ENCODE measurements at places on chromosomes 7 and 10. TPM values are rescaled to one million over a fixed set of nuclear protein-coding genes. Genes with fewer than 3 reads are reported as not detected.

DNA sequence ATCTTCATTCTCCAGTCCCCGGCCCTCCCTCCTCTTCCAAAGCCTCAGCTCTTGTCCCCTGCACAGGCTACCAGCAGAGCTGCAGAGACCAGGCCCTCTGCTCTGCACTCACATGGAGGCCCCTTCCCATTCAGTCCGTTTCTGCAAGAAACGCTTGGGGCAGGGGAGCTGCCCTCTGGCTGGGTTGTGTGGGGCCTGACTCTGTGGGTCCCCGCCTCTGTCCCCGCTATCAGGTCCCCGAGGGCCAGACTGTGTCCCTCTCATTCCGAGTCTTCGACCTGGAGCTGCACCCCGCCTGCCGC, 1.5 kb downstream of the PCOLCE start:
- peak overlapping the region; percentile 72 for H3K4me3 ChIP-seq
- H3K4me1 ChIP-seq: peaks cover 5% of the 10 kb centered on the region
- no peak for DNase-seq
- peaks cover 6% of the 10 kb centered on the region for H3K36me3 ChIP-seq
- H3K27me3 ChIP-seq: no peaks in the 10 kb centered on the region
- H3K27ac ChIP-seq: no peak overlapping the region

- H3K27me3 ChIP-seq: peaks cover 55% of the 10 kb centered on the region
- no peak overlapping the region for H3K27ac ChIP-seq
- H3K4me3 ChIP-seq: no peak overlapping the region
- no peaks in the 10 kb centered on the region for H3K36me3 ChIP-seq
- peaks cover 3% of the 10 kb centered on the region for H3K4me1 ChIP-seq
Observed at GRCh38 chr7:48245751-48246472, 74.7 kb downstream of the ABCA13 start.

DNA sequence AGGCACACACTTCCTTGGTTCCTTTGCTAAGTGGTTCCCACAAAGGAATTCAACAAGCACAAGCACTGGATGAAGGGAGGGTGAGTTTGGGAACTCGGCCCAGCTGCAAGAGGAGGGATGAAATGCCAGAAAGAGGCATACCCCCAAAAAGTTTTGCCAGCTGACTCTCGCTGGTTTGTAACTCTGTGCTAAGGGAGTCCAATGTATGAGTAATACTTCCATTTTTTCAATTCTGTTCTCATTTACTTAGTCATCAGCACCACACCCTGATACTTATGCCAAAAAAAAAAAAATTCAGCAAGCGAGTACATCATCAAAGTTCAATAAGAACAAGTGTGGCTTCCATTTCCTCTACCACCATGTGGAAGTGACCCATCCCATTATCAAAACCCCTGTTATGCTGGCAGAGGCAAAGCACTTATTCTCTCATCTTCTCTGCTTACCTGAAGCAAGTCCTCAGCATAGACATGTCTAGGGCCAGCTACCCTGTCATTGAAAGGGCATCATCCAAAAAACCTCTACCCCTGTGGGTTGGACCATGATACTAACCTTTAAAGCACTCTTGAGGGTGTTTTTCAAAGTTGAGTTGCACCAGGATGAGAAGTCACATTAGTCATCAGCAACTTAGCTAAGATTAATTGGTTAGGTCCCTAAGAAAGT, 6.9 kb upstream of the HYCC1 start:
- DNase-seq: peak; percentile 79
- no peaks in the 10 kb centered on the region for H3K36me3 ChIP-seq
- peak overlapping the region; percentile 91 for H3K27ac ChIP-seq
- no peaks in the 10 kb centered on the region for H3K27me3 ChIP-seq

DNA sequence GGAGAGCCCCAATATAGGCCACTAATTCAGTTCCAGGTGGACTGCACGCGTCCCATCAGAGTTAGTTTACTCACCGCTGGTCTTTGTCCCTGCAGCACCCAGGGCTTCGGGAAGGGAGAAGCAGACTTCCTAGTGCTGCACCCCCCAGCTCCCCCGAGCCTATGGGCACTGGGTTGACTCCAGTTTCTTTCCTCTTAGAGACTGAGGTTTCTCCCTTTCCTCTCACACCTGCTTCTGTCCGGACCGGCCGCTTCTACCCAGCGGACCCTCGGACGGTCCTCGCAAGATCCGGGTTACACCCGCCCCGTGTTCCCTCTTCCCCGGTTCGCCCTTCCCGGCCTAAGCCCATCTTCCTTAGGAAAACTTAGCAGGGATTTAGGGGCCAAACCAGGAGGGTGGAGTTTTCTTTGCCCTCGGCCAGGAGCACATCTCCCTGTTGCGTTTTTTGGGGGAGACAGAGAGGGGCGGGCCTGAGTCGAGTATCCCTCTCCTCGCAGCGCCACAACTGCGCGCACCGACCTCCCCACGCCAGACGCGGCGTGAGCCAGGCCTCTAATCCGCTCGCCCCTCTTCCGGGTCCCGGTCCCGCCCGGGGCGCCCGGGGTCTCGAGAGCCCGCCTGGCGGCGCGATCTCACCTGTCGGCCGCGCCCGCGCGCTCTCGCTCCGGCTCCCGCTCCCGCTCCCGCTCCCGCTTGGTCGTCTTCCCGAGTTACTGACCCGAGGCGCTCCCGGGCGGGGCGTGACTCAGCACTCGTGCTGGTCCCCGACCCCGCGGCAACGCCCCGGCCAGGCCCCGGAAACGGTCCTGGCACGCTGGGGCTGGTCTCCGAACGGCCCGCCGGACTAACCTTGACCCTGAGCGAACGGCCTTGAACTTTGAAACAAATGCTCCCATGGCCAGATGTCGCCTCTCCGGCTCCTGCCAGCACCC, at the start of gene AIFM2:
TSS of gene AIFM2 (minus strand) at position 728 of the 932 bp plus-strand sequence. CDS start 8,741 bp downstream, outside the sequence.
- peak within 1 kb of the TSS; percentile 81 for H3K4me3 ChIP-seq
- peaks cover 26% of the 10 kb centered on the region for H3K4me1 ChIP-seq
- no peaks in the 10 kb centered on the region for H3K36me3 ChIP-seq

DNA sequence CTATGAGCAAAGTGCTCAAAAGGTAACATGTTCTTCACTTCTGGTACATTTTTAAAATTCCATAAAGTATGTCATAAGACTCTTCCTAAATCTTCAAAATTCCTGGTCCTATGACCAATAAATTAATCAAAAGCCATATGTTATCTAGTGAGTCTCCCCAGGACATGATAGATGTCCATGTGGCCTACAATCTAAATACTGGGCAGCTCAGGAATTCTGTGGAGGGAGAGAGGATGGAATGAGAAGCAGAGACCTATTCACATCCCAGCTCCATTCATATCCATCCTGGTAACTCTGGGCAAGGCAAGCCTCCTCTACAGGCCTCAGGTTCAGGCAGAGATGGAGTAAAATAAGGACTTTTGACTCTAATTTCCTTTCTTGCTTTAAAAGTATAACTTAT, 224.8 kb downstream of the MTERF1 start:
- no peak overlapping the region for H3K4me3 ChIP-seq
- H3K27me3 ChIP-seq: peaks cover 22% of the 10 kb centered on the region
- H3K36me3 ChIP-seq: no peaks in the 10 kb centered on the region
- no peak overlapping the region for H3K27ac ChIP-seq
- DNase-seq: no peak
- peaks cover 6% of the 10 kb centered on the region for H3K4me1 ChIP-seq

DNA sequence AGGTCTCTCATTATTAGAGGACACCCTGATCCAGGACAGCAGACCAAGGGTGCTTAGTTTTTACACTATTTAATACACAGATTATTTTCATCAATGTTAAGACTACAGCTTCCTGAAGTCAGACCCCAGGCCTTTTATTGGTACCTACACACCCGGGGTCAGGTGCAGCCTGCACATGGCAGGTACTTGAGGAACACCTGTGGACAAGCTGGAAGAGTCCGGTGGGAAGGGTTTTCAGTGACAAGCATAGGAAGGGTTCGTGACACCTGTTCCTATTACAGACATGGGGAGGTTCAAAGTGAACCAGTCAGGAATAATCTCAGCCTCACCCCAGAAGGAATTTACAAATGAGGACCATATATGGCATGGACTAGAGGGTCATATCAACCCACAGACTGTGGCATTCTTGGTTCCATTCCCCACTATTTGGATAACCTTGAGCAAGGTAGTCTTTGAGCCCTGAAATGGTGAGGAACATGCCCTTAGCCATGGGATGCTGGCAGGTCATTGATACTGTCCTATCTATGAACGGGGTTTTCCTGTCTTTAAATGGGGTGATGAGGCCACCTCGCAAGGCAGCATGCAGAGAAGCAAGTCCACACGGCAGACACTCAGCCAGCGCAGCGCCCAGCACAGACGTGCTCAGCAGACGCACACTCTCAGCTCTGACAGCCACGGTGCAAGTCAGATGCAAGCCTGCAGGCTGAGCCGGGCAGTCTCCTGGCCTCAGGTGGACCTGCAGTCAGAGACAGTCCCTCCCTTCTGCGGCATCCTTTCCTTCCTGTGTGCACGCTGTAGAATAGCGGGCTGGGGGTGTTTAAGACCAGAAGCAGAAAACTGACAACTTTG, 624.9 kb downstream of the PTPRN2 start:
- H3K4me1 ChIP-seq: no peaks in the 10 kb centered on the region

DNA sequence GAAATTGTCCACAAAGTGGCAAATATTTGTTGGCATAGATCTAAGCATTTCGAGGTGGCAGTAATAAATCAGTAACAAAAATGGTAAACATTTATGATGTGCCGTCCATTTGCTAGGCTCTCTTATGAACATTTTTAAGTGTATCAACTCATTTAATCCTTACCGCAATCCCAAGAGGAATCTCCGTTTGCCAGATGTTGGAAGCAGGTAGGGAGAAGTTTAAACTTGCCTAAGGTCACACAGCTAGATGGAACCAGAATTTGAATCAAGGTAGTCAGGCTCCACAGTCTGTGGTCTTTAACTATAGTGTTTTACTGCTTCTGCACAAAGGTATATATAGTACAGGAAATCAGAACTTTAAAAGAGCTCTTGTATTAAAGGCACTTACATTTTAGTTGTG, 2.6 kb downstream of the MKLN1 start:
- H3K4me1 ChIP-seq: peaks cover 16% of the 10 kb centered on the region
- peak overlapping the region; percentile 85 for H3K4me3 ChIP-seq
- no peaks in the 10 kb centered on the region for H3K27me3 ChIP-seq
- H3K36me3 ChIP-seq: peaks cover 16% of the 10 kb centered on the region

Gene CALY
- total RNA-seq: not detected

Gene BMPER
- total RNA-seq: not detected

Gene PARD3
- 70.0 TPM for total RNA-seq

All from MCF 10A (cell line).